Stimulated activated CD4-positive, alpha-beta T cell treated with anti-CD3 and anti-CD28 coated beads, Interleukin-2, amount 100 ng/mL, for 48 hours (primary cell): ENCODE measurements at places on chromosomes 1 and 21.

GRCh38 chr1:2358072-2358471, 33.3 kb downstream of the MORN1 start:
- DNase-seq: no peak

DNA sequence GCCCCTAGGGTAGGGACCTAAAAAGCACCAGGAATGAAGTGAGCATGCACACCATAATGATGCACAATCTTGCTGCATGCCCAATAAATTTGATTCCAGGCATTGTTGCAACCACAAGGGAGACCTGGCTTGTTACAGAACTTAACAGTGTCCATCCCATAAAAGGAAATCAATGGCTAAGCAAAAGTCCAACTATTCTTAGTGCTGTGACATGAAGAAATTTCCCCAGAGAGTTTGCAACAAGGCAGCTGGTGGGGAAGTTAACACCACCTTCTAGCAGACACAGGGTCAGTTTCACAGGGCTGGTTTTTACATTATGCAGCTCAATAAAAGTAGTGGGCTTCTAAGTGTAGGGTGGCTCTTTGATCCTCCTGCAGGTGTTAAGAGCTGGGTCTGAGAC, 221.1 kb downstream of the KCNJ6 start:
- no peak for DNase-seq

GRCh38 chr21:43832648-43833047, 32.4 kb upstream of the AGPAT3 start:
- DNase-seq: no peak

GRCh38 chr1:232562855-232563510, 67.0 kb downstream of the SIPA1L2 start:
- DNase-seq: no peak

- no peak for DNase-seq
Observed at GRCh38 chr1:192527950-192528349, 47.6 kb upstream of the RGS1 start.
